COR-L47 (cell line): ENCODE measurements at places on chromosomes 1 and 21.

DNA sequence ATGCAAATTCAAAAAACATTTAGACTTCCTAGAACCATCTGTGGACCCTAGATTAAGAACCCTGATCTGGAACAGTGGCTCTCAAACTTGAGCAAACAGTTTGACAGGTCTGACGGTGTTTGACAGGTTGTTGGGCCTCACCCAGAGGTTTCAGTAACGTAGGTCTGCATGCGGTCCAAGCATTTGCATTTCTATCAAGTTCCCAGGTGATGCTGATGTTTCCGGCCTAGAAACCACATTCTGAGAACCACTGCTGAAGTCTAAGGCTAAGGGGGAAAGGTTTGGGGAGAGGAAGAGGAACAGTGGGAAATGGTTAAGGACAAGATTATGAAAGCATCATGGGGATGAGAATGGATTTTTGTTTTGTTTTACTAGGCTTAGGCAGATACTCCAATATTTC lies 48.6 kb downstream of the MDM4 start:
- DNase-seq, result no peak

DNA sequence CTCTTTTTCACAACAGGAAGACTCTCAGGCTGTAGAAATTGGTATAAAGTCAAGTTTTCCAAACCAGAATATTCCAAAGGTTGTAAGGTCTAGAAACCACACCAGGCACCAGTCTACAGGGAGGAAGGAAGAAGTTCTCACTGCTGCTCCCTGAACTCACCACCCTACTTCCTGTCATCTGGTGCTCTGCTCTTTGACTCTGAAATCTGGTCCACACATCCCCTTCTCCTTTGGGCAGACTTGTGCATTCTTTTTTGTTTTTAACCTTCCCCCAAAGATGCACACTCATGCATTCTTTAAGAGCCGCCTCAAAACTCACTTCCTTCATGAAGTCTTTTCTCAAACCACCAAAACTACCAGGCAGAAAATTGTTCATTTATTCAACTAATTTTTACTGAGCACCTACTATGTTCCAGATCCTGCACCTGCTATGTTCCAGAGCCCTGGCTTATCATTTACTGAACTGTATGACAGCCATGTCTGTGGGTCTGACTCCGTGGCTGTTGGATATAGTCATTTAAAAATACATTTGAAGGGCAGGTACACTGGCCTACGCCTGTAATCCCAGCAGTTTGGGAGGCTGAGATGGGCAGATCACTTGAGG lies 30.1 kb upstream of the EPS15 start:
- no peak for DNase-seq

DNA sequence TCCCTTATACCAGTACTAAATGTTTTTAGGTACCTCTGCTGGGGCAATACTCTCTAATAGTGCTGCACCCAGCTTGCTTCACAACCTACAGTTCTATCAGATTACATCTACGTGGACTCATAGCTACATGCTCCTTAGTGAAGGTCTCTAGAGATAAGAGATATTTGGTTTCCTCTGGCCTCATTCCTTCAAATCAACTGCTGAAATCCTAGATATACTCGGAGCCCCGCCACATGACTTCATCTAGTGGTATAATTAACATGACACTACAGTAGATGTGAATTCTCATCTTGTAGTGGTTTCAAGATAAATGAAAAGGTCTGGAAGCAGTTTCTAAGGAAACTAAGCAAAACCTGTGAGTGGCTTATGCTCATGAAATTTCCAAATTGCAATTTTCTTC lies 115.4 kb downstream of the SMYD2 start:
- no peak for DNase-seq

GRCh38 chr1:25978403-25978802 lies 19.5 kb downstream of the PAFAH2 start:
- no peak for DNase-seq

DNA sequence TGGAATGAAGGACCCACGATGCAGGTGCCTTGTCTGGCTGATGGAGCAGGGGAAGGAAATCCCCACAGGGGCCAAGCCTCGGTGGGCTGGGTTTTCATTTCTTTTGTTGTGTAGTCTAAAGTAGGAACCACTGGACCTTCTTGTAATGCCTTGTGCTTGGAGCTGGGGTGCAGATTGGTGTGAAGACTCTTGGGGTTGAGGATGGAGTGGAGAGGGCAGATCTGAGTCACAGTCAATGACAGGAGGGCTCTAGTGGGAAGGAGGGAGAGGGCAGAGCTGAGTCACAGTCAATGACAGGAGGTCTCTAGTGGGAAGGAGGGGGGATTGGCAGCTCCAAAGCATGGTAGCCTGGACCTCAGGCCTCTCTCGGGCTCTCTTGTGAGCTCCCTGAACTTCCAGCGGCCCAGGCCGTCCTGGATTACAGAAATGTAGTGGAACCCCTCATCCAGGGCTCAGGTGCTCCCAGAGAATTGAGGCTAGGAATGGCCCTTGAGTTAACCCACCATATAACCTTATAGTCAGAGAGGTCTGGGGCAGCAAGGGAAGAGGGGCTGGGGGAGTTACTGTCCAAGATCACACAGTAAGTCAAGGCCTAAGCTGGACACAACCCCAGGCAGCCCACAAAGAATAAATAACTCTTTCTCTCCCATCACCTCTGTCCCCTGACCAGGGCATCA lies 313.8 kb downstream of the MATN1 start:
- no peak for DNase-seq

DNA sequence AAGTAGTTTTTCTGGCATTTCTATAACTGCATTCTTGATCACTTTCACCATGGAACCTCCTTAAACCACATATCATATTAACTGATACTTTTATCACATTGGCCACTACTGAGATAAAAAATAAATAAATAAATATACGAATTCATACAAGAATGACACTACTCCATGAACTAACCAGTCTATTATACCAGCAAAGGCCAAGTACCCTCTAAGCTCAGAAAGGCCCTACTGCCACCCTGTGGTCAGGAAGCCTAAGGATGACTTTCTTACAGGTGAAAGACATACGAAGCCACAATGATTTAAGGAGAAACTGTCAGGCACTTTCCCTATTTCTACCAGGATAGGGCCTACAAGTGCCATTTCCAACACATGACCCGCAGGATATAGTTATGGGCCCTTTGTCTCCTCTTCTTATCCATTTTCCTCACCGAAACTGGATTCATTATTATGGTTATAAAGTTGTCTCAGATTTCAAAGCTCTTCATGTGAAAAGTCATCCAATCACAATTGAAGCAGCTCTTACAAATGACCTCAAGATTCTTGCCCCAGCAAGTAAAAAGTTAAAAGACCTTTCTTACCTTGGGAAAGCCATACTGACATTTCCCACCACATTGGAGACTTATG lies 23.9 kb downstream of the DNAJC8 start:
- DNase-seq, result no peak

DNA sequence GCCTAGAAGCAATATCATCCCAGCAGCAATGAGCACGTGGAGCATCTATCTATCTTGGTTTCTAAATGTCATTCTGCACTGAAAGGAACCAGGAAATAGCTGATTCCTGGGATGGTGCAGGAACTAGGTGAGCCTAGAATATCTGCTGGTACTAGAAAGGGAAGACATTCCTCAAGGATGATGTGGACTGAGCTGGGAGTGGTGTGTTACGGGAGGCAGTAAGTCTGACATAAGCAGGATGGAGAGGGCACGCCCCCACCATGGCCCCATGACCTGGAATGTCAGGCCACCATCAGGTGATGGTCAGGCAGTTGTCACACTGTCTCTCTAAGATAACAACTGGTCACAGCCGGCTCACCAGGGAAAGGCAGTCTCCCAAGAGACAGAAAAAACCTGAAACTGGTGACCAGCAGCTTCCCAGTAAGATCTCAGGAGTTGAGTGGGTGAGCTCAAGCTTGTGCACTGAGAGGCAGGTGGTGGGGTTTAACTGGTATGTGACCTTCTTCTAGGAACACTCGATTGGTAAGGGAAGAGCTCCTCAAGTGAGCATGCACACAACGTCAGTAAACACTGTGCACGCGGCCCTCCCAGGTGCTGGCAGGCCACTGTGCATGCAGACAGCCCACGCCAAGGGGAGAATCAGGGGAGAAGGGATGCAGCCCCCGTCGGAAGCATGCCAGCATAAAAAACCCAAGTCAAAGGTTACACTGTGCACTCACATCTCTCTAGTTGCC lies 148.7 kb downstream of the ADSS2 start:
- no peak for DNase-seq

DNA sequence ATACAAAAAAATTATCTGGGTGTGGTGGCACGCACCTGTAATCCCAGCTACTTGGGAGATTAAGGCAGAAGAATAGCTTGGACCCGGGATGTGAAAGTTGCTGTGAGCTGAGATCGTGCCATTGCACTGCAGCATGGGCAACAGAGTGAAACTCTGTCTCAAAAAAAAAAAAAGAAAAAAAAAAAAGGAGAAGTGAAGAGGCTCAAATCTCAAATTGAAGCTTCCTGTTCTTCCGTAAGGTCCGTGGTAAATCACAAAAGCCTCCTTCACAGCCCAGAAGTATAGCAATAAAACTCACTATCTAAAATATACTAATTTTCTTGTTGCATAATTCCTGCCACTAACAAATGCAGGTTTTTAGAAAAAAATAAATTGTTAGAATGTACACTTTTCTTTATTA lies 498.2 kb upstream of the BRINP3 start:
- no peak for DNase-seq

- DNase-seq, result no peak
Measured at GRCh38 chr1:52978045-52978444, 51.0 kb downstream of the SCP2 start.

- no peak for DNase-seq
Measured at GRCh38 chr1:57204091-57204490, 219.8 kb downstream of the DAB1 start.

DNA sequence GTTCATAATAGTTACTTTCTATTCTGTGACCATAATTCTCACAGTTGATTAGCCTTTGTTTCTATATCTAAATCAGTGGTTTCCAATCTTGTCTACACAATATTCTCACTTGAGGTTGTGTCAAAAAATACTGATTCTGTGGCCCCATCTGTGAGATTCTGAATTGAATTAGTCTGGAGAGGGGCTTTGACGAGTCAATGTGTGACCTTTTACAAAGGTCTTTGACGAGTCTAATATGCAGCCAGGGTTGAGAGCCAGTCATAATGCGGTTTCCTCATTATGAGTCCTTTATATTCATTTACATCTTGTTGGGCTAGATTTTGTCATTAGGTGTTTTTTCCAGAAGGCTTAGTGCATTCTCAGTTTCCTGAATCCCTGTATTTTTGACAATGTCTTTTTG lies 19.7 kb downstream of the FCRL5 start:
- DNase-seq, result no peak

DNA sequence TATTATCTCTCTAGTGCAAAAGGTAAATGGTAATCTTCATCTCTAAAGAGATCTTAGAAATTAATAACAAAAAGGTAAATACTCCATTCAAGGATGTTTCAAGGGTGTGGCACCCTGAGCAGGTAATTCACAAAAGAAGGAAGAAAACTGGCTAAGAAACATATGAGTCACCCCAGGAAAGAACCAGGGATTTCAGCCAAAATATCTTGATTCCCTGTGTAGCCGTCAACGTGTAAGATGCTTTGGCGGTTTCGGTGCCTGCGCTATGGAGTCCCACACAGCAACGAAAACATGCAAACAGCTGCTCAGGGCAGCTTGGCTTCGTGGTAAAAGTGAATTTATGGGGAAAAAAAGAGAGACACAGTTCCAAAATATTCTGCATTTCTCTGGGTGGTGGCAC lies 3.7 kb downstream of the ITGB2 start:
- DNase-seq, result no peak

GRCh38 chr1:172724765-172725613 lies 66.1 kb downstream of the FASLG start:
- no peak for DNase-seq

GRCh38 chr21:33899199-33899598 lies 16.4 kb downstream of the ATP5PO start:
- no peak for DNase-seq

- no peak for DNase-seq
Measured at GRCh38 chr21:27703791-27704190, 736.9 kb upstream of the ADAMTS5 start.

GRCh38 chr1:119027759-119028158 lies 39.6 kb upstream of the TBX15 start:
- DNase-seq, result no peak

DNA sequence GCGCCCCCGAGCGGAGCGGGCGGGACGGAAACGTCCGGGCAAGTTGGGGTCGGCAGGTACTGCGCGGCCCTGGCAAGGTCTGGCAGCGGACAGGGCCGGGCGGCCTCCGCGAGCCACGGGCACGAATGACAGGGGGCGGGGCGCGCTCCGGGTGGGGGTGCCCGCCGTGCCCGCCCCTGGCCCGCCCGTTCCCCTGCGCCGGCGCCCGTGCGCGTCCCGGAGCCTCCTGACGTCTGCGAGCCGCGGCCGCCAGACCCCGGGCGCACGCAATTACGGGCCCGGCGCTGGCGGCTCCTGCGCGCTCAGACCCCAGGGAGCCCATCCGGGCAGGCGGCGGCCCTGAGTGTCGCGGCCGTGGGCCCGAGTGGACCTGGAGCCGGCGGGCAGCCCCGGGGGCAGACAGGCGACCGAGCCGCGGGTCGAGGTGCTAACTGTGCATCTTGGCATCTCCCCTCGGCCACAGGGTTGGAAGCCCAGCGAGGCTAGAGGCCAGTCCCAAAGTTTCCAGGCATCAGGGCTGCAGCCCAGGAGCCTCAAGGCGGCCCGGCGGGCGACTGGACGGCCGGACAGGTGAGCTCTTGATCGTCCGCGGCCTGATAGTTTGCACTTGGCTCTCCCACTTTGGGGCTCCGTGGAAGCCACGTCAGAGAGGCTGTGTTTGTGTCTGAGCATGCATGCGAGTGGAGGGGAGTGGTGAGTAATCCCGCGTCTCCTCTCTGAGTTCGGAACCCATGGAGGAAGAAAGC lies 918 bp downstream of the MIB2 start:
- DNase-seq, result peak; percentile 23

GRCh38 chr1:32106663-32107275 lies 1.1 kb upstream of the KPNA6 start:
- no peak for DNase-seq

- DNase-seq, result no peak
Measured at GRCh38 chr1:159989581-159989980, 35.5 kb upstream of the SLAMF9 start.

- no peak for DNase-seq
Measured at GRCh38 chr1:154572468-154573167, 5.0 kb downstream of the CHRNB2 start.

- DNase-seq, result peak; percentile 89
Measured at GRCh38 chr21:42460391-42461184, 35.4 kb downstream of the RSPH1 start.

DNA sequence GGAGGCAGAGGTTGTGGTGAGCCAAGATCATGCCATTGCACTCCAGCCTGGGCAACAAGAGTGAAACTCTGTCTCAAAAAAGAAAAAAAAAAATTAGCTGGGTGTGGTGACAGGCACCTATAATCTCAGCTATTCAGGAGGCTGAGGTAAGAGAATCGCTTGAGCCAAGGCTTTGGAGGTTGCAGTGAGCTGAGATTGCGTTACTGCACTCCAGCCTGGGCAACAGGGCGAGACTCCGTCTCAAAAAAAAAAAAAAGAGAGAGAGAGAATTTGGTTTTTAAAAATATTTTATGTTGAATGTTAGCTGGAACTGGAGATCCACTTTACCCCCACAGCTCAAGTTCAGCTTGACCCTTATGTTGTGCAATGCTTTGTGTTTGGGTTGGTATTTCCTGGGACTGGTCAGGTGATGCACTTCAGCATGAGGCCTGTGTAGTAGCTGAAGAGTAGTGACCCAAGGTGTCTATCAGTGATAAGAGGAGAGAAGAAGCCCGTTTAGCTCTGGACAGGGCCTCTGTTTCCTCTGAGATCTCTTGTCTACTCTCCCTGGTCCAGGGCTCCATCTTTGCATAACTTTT lies 36.8 kb upstream of the MACF1 start:
- DNase-seq, result no peak
